Activated CD4-positive, alpha-beta T cell treated with anti-CD3 and anti-CD28 coated beads, Interleukin-2, amount 50 U/mL, for 1 hour (primary cell): ENCODE measurements at places on chromosomes 6 and 20.

GRCh38 chr20:4813863-4814695 lies 92.4 kb downstream of the PRND start:
- peak; percentile 63 for DNase-seq

DNA sequence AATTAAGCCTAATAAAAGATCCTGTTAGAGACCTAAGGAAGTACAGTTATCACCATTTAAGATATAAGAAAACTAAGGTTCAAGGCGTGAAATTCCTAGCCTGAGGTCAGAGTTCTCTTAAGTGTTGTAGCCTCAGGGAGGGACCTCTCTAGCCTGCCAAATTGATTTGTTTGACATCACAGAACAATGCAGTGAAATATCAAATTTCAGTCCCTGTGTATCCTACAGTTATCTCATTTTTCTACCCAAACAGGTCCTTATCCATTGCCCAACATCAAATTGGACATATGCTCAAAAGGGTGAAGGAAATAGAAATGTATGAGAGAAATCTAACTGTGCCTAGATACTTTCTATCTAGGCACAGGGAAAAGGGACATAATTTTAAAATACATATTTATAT lies 63.0 kb downstream of the NCOA7 start:
- DNase-seq = no peak

DNA sequence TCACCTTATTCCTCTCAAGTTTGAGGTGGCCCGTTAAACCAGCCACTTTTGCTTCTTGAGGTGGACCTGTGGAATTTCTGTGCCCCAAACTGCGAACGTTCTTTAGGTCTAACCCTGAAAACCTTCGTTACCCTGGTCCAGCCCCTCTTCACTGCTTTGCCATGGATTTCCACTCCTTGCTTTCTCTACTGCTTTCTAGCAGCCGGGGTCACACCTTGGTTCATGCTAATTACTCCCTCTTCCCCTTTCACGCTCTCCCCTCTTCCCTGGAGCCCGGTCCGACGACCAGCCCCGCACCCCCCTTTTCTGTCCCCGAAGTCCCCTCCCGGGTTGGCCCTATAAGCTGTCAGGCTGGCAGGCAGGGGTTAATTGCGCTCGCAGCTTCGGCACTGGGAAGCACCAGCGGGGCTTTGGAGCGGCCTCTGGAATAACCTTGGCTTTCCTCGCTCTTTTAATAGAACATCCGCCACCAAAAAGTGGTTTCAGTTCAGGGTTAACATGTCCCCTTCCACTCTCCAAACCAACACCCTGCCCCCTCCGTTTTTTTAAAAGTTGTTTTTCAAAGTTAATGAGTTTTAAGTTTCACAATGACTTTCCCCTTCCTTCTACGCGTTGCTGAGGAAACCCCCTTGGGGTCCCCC lies 1.4 kb upstream of the HIVEP1 start:
- DNase-seq = no peak

- no peak for DNase-seq
Observed at GRCh38 chr6:37316071-37316470, 37.7 kb upstream of the RNF8 start.

DNA sequence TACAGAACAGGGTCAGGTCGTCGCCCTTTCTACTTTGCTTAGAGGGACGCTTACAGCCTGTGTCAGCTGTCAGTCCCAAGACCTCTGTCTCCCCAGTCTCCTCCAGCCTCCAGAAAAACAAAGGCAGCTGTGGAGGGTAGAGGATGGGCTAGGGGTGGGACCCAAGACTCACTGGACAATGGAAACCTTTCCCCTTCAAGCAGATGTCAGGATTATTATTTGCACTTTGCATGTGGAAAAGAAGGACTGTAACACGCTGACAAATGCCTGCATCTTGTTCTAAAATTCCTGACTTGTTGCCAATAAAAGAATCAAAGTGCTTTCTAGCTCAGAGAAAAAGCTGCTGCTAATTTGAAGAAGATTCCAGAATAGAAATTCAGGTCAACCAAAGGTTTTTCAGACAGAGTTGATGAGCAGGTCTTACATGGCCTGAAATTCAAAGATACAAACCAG lies 58.7 kb downstream of the SNX5 start:
- DNase-seq = no peak

DNA sequence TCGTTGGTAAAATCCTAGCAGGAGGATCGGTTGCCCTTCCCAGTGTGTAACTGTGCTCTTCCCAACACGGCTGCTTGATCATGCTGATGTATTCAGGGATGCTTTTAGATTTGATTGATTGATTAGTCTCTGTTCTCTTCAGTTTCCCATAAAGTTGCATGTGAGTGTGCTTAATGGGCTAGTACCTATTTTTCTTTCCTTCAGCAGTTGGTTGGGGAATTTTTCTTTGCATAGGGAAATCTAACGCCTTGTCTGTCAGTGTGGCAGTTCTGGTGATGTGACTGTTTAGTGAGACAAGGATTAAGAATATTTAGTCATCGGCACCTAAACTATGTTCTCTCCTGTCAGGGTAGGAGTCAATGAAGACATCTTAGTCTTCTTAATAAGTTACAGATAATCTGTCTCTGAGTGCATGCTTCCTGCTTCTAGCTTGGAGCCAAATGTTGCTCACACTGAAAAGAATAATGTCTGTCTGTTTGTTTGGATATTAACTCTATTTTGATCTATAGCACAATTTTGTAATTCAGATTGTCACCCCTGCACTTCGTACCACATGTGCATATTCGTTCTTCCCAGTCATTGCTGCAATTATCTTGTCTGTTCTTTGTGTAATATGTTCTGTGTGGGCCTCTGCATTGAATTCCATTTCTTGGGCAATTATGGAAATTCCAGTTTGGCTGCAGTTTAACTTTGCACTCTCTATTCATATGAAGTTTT lies 169.9 kb downstream of the EDN1 start:
- DNase-seq = no peak

GRCh38 chr6:140586426-140587061 lies 1212.1 kb upstream of the CITED2 start:
- no peak for DNase-seq

DNA sequence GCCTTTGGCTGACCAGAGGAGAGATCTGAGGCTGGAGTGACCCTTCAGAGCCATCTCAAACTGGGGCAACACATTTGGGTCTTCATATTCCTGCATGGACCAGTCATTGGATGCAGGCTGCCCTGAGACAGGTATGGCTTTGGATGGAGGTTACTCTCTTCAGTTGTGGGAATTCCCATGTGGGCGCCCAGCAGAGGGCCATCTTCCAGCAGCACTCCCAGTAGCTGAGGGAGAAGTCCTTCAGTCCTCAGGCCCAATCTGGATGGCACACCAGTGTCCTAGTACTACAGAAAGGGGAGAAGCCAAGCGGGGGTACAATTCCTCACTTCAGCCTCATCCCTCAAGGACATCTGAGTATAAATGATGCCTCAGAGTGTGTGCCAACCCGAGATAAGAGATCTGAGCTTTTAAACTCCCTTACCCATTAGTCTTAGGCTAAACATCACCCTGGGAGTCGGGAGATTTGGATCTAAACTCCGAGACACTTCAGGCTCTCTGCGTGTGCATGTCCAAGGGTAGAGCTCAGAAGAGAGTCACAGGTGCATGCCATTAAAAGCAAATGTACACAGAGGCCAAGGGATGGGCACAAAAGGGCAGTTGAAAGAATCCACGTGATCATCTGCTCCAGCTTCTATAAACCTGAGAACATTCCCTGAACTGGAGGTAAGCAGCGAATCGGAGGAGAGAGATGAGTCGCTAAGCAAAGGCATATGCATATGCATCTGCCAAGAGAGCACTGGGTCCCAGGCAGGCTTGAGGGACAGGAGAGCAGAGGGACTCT lies 204.6 kb downstream of the CD83 start:
- DNase-seq = no peak

DNA sequence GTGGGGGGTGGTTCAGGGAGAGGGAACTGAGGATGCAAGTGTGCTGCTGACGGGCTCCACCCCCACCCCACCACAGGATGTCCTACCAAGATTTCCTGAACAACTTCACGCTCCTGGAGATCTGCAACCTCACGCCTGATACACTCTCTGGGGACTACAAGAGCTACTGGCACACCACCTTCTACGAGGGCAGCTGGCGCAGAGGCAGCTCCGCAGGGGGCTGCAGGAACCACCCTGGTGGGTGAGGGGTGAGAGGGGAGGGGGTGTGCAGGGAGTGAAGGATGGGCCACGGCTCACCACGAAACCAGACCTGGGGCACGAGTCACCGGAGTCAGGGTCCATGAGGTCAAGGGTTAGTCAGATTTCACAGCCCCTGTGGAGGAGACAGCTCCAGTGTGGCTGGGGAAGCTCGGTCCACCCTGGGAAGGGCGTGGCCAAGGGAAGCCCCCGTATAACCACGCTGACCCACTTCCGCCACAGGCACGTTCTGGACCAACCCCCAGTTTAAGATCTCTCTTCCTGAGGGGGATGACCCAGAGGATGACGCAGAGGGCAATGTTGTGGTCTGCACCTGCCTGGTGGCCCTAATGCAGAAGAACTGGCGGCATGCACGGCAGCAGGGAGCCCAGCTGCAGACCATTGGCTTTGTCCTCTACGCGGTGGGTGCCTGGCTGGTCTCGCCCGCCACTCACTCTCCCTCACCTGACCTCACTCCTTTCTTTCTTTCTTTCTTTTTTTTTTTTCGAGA lies 18.3 kb downstream of the CAPN11 start:
- no peak for DNase-seq

DNA sequence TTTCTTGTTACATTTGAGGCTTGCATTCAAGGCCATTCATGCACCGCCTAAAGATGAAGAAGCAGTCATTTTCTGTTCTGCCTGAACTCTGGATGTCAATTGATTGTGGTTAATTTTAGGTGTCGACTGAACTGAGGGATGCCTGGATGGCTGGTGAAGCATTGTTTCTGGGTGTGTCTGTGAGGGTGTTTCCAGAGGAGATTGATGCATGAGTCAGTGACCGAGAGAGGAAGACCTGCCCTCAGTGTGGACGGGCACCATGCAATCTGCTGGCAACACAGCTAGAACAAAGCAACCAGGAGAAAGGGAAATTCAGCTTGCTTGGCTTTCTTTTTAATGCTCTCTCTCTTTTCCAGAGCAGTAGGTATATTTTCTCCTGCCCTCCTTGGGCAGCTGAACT lies 164.1 kb upstream of the ECI2 start:
- DNase-seq = no peak

DNA sequence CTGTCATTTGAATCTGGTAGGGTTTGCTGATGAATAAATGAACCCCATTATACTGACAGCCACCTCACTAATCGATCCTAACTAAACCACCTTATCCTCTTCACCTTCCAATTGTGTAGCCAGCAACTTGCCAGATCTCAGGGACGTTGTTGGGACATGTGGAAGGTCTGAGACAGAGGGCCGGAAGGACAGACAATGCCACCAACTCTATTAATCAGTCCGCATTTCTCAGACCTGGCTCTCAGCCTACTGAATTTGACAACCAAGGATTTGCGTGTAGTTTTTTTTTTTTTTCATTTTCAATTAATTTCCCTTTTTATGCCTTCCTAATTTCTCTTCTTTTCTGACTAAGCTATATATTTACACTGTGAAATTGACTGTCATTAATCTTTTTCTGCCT lies 122.5 kb downstream of the CARMIL1 start:
- DNase-seq = no peak

DNA sequence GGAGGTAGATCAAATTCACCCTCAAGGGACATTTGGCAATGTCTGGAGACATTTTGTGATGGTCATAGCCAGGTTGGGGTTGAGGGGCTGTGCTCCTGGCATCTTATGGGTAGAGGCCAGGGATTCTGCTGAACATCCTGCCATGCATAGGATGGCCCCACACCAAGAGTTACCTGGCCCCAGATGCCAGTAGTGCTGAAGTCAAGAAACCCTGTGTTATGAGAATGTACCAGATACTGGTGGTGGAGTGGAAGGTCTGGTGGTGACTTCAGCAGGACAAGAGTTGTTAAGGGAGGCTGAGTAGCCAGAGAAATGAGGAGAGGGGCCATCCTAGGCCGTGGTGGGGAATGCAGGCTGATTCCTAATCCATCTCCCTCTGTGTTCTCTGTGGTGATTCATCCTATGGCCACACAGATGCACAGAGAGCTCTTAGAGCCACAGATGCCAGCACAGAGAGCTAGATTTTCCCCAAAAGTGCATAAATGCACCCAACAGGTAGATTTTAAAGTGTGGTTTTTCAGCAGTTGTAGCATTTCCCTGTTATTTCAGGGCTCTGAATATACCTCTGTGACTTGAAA lies 43.6 kb downstream of the CDYL start:
- DNase-seq = no peak

GRCh38 chr6:41025966-41026530 lies 13.0 kb downstream of the UNC5CL start:
- no peak for DNase-seq

DNA sequence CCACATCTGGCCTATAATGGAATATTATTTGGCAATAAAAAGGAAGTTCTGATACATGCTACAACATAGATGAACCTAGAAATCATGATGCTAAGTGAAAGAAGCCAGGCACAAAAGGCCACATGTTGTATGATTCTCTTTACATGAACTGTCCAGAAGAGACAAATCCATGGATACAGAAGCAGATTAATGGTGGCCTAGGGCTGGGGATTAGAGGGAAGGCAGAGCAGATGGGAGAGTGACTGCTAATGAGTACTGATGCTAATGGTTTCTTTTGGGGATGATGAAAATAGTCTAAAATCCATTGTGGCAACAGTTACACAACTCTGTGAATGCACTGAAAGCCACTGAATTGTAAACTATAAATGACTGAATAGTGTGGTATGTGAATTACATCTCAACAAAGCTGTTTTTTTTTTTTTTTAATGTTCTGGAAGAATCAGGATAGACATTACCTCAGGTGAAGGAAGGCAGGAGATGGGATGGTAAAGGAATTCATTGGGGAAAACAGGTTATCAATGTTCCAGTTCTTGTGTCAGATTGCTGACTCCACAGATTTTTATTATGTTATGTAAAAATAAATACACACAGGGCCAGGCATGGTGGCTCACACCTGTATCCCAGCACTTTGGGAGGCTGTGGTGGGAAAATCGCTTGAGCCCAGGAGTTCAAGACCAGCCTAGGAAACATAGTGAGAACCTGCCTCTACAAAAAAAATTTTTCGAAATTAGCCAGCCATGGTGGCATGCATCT lies 8.9 kb upstream of the SOX12 start:
- DNase-seq = no peak

DNA sequence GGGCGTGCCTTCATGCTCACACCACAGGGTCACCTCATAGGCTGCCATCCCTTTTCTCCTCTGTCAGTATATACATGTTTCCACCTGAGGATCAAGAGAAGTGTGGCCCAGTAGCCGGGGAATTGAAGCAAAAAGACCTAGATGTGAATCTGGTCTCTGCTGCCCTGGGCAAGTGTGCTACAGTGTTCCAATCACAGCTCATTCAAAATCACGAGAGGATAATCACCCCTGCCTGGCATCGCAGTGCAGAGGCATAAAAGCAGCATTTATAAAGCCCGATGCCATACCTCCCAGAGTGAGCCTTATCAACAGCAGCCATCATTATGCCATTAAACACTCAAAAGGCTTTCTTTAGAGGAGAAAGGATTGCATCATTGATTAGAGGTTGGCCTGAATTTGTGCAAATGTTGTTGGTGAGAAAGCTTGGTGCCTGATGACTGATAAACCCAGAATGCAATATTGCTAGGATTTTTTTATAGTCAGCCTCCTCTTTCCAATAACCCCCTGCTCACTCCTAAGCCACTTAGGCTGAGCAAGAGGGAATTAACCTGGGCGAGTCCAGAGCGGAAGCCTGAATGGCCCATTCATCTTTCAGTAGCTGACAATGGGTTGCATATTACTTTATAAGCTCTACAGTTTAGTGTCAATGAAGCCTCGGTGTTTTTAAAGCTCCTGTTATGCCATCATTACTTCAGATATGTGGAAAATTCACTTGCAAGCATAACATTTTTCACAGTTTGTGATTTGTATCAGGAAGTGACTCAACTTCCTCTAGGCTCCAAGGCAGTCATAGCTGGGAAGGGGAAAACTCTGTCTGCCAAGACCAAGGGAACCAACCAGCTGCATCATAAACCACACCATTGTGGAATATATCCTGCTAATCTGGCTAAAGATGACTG lies 92.5 kb upstream of the NXT1 start:
- no peak for DNase-seq
